ENCODE measurements at places on chromosomes 2 and 18.

- peak; percentile 82 for DNase-seq
These were observed 253.2 kb downstream of the TTC32 start for GRCh38 chr2:19648583-19648982.

- peak; percentile 50 for DNase-seq
These were observed 2.9 kb upstream of the DGKD start for GRCh38 chr2:233351423-233351822.

GRCh38 chr2:44016282-44016681 is 20.5 kb upstream of the LRPPRC start:
- no peak for DNase-seq

DNA sequence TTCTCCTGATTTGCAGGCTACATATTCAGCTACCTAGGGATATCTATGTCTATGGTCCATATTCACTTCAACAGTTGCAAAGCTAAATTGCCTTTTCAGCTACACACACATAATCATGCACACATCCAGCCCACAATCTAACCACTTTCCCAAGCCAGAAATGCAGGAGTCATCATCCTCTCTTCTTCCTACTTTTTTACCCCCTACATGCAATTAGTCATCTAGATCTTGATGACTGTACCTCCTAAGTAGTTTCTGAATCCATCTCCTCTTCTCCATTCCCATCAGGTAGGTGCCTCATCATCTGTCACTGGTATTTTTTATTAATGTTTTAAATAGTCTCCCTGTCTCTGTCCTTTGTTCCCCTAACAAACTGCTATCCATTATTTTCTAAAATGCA is 23.7 kb upstream of the SPRED2 start:
- DNase-seq: peak; percentile 98

DNA sequence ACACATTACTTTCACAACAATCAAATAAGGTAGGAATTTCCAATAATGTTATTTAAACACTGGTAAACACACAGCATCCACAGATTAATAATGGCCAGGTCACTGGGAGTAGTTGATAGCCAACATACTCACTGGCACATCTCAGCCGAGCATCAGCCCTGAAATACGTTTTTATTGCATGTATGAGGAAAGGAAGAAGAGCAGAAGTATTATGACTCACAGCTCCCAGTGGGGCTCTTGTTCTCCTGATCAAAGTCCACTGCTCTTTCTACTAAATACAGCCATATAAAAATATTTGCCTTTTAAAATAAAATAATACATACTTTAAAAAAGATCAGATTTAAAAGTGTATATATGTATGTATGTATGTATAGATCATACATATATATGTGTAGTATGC is 999.6 kb downstream of the SUCLG1 start:
- DNase-seq: no peak

GRCh38 chr2:194103941-194104659 is 1552.9 kb upstream of the SLC39A10 start:
- DNase-seq: no peak

DNA sequence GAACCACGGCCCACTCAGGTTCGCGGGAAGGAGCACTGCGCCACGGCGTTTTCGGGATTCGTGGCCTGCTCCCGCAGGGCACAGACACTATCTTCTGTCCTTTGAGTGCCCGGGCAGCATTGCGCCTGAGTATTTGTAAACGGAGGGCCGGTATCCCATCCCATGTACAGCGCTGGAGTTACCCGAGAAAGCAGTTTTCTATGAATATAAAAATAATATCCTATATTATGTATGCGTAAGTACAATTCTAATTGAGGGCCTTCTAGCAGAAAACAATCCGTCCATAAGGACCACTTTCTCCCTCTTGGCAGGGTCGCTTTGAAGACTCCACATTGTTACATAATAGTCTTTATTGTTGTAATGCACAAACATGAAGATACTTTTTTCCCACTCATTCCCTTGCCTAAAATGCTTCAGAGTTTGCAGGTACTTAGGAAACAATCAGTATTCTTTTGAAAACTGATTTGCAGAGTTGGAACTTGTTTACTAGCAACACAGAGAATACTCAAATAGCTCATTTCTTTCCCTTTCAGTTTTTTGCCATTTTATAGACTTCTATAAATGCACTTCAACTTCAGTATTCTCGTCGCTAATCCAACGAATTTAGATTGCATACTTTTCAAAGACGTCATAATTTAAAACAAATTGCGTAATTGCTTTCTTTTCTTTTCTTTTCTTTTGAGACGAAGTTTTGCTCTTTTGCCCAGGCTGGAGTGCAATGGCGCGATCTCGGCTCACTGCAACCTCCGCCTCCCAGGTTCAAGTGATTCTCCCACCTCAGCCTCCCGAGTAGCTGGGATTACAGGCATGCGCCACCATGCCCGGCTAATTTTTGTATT is 1.0 kb upstream of the REV1 start:
- DNase-seq: no peak

GRCh38 chr2:219125225-219125885 is 35.3 kb downstream of the NHEJ1 start:
- DNase-seq: peak; percentile 98

DNA sequence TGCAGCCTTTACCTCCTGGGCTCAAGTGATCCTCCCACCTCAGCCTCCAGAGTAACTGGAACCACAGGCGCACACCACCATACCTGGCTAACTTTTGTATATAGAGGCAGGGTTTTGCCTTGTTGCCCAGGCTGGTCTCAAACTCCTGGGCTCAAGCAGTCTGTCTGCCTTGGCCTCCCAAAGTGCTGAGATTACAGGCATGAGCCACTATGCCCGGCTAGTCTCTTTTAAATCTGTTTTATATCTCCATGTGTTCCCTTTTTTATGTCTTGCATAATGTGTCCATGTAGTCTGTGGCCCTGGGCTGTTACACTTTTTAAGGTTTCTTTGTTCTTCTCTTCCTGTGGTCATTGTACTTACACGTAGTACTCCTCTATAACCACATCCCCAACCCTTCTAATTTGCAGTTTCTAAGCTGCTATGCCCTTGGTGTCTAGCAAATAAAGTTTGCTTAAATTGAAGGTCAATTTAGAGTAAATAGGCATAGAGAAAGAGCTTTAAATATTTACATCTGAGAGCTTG is 168.2 kb downstream of the MCFD2 start:
- DNase-seq: peak; percentile 17

DNA sequence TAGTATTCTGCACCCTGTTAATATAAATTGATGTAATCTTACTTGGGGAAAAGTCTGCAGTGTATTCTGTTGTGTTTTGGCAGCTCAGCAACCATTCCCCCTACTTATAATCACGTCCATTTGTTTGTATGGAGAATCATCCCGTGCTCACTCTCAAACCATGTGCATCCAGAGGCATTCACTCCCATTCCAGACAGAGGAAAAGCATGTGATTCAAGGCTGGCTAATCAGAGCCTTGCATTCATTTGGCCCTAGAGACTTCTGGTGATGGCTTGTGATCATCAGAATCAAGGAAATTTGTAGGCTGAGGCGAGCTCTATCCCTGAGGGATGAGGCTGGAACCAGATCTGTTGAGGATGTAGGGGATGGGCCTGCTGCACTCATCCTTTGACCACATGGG is 5.1 kb upstream of the WIPF1 start:
- DNase-seq: no peak

DNA sequence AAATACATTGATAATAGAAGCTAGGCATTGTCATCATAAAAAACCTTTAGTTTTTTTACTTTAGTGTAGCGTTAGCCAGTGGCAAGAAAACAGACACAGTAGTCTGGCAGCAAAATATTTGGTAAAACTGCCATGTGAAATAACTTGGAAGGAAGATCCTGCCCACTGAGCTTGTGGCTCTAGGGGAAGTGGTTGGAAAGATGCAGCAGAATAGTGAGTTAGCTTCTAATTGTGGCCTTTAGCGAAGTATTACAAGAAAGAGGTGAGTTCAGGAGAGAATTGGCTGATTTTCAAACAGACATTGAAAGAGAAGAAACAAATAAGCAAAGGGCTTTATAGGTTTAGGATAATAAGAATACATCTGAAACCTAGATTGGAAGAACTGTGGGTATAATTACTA is 1887.8 kb upstream of the CELF4 start:
- no peak for DNase-seq

GRCh38 chr2:196823750-196824522 is 14.8 kb upstream of the C2orf66 start:
- peak; percentile 78 for DNase-seq

GRCh38 chr2:178193823-178194599 is at the start of gene OSBPL6:
Gene OSBPL6, plus strand, starts transcription at chr2:178194512. Its CDS starts 111,673 bp downstream, at chr2:178306185.
- DNase-seq: peak; percentile 87

DNA sequence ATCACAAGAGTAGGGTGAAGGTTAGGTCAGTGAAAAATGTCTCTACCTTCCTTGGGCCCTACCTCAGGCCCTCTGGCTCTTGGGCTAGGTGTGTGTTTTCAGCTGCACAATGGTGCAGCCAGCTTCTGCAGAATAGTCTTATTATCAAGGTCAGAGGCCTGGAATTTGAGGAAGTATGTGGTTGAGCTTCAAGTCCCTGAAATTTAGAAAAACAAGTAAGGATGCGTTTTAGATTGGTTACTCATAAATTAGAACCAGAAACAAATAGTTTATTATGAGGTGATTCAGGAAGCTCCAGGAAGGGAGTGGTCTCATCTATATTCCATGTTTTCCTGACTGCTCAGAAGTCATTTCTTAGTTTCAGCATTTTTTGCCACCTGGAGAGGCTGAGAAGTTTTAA is 204.2 kb upstream of the CELF4 start:
- DNase-seq: peak; percentile 10

GRCh38 chr2:212076456-212076855 is 462.1 kb downstream of the ERBB4 start:
- DNase-seq: no peak

DNA sequence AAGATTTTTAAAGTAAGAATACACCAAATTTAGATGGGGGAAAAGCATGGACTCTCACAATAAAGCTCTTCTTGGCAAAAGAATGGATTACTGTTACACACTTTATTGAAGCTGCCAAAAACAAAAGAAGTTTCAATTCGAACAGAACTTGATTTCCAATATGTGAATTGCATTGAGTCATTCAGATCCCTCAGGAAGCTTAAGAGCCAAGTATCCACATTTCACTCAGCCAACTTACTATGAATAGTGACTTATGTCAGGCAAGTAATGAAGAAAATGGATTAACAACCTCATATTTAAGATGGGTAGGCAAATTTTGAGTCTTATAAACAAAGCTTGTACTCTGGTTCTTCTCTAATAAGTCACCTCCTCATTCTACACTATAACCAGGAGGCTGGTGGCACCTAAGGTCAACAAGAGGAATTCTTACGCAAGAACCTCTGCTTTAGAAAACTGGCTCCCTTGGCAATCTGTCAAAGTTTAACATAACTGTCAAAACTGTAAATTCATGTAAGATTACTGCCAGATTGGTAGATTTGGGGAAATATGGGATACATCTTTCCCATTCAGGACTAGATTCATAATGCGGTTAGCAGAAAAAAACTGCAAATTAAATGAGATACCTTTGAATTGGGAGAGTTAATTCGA is 6.0 kb downstream of the HADHA start:
- no peak for DNase-seq
